ENCODE measurements at places on chromosomes 3 and 15. TPM values are rescaled to one million over a fixed set of nuclear protein-coding genes. Genes with fewer than 3 reads are reported as not detected.

- DNase-seq, result no peak
Measured at GRCh38 chr3:55090291-55090690, 162.4 kb upstream of the LRTM1 start.

DNA sequence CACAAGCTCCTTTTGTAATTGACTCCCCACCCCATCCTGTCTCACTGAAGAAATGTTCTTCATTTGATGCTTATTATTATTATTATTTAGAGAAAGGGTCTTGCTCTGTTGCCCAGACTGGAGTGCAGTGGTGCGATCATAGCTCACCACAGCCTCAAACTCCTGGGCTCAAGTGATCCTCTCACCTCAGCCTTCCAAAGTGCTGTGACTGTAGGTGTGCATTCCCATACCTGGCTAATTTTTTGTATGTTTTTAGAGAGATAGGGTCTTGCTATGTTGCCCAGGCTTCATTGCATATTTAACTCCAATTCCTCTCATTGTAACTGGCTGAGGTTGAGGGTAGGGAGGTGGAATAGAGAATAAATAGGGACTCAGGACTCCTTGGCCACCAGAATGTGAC, 22.3 kb downstream of the SEMA5B start:
- DNase-seq, result no peak

SCAMP2 gene
- total RNA-seq, result 90.6 TPM

CMTM8 gene
- total RNA-seq, result 3.6 TPM

DNA sequence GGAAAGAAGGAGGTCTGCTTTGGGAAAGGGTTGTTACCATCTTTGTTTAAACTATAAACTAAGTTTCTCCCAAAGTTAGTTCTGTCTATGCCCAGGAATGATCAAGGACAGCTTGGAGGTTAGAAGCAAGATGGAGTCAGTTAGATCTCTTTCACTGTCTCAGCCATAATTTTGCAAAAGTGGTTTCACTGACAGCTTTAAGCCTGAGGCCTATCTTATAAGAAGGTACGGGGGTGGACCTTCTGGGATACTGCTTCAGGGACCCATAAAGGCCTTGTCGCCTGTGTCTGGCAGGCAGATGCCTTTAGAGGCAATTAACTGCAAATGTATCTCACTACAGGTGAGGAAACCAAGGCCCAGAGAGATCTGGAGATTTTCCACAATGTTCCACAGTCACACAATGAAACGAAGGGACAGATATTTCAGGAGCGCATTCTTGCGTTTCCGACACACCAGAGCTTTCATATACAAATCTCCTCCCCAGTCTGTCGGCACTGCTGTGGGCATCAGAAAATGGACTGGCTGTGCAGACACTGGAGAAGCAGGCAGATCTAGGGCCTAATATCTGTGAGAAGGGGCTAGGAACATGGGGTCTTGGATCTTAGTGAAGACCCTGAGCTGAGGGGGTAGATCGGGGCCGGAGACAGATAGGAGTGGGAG, 169.5 kb upstream of the SMAD3 start:
- DNase-seq, result no peak

CCDC13 gene
- not detected for total RNA-seq

DNA sequence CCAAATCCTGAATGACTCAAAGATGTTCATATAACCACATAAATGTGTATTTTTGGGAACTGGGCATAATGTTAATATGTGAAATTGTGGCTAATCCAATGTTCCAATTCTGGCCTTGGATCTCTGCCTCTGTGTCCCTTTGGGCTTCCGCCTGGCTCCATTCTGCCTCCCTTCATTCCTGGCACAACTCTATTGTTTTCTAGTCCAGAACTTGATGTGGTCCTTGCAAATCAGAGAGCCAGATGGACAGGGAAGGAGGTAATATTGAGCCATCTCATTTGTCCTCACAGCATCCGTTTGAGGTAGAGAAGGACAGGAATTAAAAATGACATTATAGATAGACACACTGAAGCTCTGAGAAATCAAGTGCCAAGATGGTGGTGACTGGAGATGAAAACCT, 355.7 kb upstream of the TBL1XR1 start:
- DNase-seq, result no peak

DNA sequence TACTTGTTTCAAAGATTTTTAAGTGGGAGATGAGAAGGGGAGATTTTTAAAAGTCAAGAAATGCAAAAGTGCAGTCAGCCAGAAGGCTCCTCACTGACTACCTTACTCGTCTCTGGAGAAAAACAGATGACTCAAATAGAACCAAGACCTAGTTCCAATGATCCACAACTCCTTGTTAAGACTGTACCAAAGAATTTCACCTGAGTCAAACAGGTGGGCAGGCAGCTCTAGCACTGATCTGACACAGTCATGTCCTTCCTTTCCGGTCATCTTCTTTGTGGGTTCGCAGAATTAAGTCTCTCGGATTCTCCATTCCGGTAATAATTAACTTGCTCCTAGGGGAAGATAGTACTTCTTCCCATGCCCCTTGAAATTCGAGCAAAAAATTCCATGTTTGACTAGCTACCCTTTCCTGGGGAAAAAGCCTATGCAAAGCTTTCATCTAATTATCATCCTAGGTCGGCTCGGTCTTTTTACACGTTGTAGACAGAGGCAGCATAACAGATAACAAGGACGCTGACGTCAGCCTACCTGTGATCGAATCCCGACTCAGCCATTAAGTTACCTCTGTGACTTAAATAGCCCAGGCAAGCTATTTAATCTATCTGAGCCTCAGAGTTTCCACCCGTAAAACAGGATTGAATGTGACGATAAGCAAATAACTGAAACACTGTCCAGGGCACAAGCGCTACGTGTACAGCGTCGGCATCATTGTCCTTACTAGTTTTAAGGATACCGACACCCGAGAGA, 758 bp downstream of the SELENOK start:
- peak; percentile 44 for DNase-seq

DNA sequence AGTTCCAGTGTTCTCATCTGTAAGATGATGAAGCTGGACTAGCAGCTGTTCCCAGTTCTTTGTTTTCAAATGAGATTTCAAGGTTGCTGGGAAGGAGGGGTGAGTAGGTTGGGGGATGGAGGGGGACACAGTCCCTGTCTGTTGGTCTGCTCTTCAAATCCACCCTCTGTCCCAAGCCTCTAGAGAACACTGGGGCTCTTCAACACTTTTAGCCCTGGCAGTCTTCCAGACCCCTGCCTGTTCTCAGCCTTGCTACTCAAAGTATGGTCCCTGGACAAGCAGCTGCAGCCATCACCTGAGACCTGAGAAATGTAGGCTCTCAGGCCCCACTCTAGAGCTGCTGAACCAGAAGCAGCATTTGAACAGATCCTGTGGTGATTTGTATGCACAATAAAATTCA, 41.3 kb downstream of the NEK11 start:
- DNase-seq, result no peak

GRCh38 chr3:28234454-28234853, 7.0 kb upstream of the CMC1 start:
- DNase-seq, result no peak

DNA sequence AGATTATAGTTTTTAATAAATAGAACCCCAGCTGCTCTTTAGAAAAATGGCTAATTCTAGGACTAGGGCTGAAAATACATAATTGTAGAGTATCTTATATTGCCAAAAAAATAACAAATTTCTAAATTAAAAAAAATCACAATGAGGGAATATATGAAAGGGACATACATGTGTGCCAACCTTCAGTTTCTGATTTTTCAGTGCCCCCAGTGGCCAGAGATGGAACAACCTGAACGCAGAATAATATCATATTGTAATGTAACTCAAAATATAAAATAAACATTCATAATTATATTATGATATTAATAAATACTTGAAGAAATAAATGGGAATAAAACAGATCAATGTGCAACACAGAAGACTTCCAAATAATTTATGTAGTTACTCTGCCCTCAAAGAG, 460.5 kb downstream of the ZNF385D start:
- DNase-seq, result no peak

- DNase-seq, result no peak
Measured at GRCh38 chr3:196985954-196986885, 17.6 kb upstream of the PIGZ start.

MUC13 gene
- total RNA-seq, result not detected

DNA sequence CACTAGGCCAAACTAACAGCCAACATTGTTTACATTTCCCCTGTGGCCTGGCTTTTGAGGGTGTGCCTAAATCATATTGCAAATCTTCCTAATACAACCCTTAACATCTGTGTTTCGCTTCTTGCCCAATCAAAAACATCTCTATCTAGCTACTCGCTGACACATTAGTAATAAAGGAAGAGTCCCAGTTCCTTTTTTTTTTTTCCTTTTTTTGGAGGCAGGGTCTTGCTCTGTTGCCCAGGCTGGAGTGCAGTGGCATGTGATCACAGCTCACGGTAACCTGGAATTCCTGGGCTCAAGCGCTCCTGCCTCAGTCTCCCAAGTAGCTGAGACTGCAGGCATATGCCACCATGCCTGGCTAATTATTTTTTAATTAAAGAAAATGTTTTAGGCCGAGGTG, 2.1 kb upstream of the SRPRB start:
- no peak for DNase-seq

- no peak for DNase-seq
Measured at GRCh38 chr3:184277366-184277765, 1.5 kb downstream of the ECE2 start.

RBM6 gene
- 99.2 TPM for total RNA-seq

FAM174B gene
- total RNA-seq, result 3.7 TPM

DNA sequence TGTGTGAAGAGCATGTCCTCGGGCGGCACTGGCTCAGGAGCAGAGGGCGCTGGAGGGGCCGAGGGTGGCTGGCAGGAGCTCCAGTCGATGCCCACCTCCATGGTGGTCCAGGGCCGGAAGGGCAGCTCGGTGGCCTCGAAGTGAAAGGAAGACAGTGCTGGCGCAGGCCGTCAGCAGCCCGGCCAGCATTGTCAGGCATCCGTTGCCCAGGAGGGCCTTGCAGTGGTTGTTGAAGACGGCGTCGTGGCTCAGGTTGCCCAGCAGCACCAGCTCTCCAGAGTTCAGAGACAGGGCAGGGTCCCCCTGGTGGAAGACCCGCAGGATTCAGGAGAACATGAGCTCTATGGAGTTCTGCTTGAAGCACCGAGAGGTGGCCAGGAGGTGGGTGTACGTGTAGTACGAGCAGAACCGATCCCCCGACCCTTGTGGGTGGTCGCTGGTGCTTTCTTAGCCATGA, 16.5 kb upstream of the SIAH2 start:
- no peak for DNase-seq

DNA sequence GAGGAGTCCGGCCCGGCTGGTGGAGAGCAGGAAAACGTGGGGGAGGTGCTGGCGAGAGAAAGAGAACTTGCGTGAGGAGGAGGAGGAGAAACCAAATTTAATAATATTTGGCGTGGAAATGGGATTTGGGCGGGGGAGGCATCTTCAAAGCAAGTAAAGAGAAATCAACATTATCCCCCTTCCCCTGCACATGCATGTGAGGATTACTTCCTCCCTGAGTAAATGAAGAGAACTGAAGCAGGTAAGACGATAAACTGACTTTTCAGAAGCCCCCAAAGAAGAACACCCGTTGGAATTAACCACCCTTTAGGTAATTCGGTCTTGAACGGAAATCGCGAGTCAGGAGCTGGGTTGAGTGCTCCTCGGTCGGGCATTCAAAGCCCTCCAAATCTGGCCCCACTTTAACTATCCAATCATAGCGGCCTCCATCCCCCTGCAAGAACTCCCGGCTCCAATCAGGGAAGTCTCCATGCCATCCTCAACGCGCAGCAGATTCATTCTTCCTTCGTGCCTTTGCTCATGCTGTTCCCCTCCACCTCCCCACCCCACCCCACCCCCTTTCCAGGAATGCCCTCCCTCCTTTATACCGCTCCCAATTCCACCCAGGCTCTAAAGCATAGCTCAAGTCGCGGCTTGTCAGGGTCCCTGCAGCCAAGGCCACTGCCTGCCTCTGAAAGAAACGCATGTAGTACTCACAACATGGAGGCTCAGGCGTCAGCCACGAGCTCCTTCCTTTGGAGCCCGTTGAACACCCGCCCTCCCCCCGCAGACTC, 545 bp upstream of the RFX7 start:
- DNase-seq, result peak; percentile 16

MYRIP gene
- total RNA-seq, result not detected

DNA sequence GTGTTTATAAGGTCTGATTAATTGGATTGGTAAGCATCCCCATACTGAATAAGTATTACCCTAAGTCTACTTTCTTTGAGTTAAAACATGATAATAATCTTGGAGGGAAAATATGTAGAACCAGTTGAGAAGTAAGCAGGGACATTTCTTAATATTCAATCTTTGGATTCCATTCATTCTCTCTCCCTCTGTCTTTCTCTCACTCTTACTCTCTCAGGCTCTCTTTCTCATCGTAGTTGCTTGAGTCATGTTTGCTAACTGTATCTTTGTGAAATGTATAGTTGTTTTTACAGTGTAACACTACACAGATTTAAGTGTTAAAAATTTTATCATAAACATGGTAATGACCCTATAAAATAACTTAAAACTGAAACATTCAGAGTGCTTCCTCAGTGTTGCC, 163.8 kb downstream of the RSRC1 start:
- no peak for DNase-seq

DNA sequence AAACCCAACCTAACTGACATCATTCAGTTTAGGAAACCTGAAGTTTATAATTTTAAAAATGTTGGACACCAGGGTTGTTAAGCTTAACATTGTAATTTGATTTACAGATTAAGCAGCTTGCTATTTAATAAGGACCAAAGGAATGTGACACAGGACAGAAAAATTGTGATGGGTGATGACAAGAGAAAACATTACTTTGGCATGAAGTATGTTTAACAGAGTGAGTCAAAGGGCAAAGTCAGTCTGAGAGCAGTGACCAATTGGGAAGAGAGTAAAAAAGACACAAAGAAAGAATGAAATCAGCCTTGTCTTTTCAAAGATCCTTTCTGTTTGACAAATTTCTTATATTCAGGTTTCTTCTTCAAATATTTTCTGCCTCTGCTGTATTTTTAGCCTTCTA, 1301.6 kb downstream of the SI start:
- no peak for DNase-seq

DNA sequence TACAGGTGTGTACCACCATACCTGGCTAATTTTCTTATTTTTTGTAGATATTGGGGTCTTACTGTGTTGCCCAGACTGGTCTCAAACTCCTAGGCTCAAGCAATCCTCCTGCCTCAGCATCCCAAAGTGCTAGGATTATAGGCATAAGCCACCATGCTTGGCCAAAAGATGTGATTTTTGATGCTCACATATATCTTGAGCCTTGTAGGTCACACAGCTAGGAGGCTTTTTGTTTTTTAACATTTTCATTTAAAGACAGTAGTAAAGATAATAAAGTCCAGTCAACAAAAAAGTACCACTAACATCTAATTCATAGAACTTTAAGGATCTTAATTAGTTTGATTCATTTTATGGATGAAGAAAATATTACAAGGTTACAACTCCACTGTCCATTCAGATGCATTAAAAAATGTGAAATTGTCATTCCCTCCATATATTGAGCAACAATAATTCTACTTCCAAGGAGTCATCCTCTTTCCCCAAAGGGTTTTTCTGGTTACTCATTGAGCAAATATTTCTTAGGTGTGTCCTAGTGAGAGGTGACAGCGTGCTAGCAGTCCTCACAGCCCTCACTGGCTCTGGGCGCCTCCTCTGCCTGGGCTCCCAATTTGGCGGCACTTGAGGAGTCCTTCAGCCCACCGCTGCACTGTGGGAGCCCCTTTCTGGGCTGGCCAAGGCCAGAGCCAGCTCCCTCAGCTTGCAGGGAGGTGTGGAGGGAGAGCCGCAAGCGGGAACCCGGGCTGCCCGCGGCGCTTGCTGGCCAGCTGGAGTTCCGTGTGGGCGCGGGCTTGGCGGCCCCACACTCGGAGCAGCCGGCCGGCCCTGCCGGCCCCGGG, 8.3 kb upstream of the TASOR start:
- DNase-seq, result no peak

GRCh38 chr15:39513936-39514335, 66.9 kb upstream of the THBS1 start:
- DNase-seq, result no peak

SLC15A2 gene
- total RNA-seq, result 3.5 TPM

Measured in activated T-helper 2 cell treated with anti-CD3 and anti-CD28 coated beads, Interferon-gamma antibody, Interleukin-2, Interleukin-4, amounts not matched to agents 10 μg/mL and 5 μg/mL and 100 μg/mL, durations not matched to agents 14 hours and 24 hours and 36 hours (primary cell).